Suppressor macrophage treated with lipopolysaccharide for 4 hours (primary cell): ENCODE measurements at places on chromosomes 6 and 20.

DNA sequence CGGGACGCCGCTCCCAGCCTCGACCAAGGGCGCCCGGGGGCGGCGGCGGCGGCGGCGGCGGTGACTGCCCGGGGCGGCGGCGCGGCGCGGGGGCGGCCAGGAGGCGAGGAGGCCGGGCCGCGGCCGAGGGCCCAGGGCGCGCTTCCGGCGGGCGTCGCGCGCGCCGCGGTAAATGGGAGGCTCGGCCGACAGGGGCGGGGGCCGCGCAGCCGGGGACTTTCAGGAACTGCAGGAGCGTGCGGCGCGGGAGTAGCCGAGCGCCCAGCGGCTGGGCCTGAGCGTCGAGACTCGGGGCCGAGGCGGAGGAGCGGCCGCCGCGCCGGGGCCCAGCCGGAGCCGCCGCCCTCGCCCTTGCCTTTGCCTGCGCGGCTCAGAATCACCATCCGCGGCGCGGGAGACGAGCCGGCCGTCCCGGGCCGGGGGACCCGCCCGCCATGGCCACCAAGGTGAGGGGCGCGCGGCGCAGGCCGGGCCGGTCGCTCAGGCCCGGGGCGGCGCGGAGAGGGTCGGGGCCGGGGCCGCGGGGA lies at the start of gene SNX9:
Gene SNX9 (plus strand): TSS at position 246 of the 527 bp plus-strand sequence. CDS start 189 bp downstream, at position 435.
- peak; percentile 91 for DNase-seq

- no peak for DNase-seq
Observed at GRCh38 chr20:23039136-23039875, 4.2 kb downstream of the SSTR4 start.

DNA sequence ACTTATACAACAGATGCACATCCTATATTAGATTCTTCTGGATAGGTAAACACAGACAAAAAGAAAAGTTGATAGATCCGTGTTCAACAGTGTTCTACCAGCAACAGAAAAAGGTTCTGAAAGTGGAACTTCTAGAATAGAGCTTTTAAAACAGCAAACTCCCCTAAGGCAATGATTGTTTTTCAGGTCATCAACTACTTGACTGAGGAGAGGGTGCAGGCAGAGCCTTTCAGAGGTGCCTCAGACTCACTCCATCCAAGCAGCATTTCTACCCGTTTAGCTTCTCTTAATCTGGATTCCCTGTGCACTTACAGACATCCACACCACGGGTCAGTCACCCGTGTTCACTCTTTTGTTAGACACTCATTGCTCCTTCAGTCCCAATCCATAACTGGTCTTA lies 28.9 kb downstream of the FYN start:
- DNase-seq, result no peak

GRCh38 chr6:140708441-140708840 lies 1334.0 kb upstream of the CITED2 start:
- no peak for DNase-seq

GRCh38 chr20:10190456-10190855 lies 28.2 kb upstream of the SNAP25 start:
- DNase-seq, result no peak

- DNase-seq, result no peak
Observed at GRCh38 chr6:67629258-67629657, 1005.8 kb upstream of the ADGRB3 start.
